OCI-LY7 (cell line): ENCODE measurements at places on chromosomes 3 and 15. TPM values are rescaled to one million over a fixed set of nuclear protein-coding genes. Genes with fewer than 3 reads are reported as not detected.

ELL3 gene
- total RNA-seq = 116 and 134 TPM in 2 replicates

ABI3BP gene
- total RNA-seq = not detected in 2 replicates

DNA sequence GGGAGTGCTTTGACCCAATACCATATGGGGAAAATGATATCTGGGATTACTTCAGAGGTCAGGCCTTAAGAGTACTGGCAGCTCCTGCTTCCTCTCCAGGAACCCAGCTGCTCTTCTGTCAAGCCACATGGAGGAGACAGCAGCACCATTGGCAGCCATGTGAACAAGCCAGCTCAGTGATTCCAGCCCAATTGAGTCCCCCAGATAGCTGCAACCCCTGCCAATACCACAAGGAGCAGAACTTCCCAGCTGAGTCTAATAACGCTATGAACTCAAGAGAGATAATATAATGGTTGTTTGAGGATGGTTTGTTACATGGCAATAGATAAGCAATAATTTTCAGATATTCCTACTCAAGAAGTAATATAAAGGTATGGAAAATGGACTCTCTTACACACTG lies 126.8 kb upstream of the CPNE4 start:
- no peak for DNase-seq

DNA sequence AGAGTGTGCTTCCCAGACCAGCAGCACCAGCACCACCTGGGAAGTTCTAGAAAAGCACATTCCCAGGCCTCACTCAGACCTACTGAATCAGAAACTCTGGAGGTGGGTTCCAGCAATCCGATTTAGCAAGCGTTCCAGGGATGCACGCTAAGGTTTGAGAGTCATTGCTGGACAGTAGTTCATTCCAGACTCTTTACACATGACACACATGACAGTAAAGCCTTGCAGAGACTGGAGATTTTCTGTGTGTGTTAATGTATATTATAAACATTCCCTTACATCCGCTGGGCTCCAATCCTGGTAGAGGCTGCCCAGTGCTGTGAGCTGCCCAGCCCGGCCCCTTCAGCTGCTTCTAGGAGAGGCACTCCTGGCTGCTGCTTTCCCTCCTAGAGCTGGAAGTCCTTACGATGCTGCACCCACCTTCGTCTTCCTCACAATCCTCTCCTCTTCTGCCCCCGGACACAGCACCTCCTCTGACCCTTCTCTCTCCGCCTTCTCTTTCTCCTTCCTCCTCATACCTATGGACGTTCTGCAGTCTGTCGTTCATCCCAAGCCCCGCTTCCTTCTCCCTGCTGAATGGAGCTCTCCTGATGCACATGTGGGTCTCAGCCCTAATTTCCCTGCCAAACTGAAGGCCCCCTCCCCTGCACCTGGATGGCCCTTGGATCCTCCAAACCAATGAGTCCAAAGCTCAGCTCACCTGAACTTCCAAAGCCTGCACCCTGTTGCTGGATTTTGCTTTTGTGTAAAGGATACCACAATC lies 44.4 kb downstream of the ITGA11 start:
- DNase-seq = no peak
